Brain (organoid and tissue), 16 donors: ENCODE measurements at places on chromosomes 2 and 18. TPM values are rescaled to one million over a fixed set of nuclear protein-coding genes. Genes with fewer than 3 reads are reported as not detected.

The SPATA3 gene
- polyA plus RNA-seq = not detected

The RIT2 gene
- 8.6 TPM for polyA plus RNA-seq

The PARD6G gene
- polyA plus RNA-seq = 7.0 TPM

The KYNU gene
- 0.15 TPM for polyA plus RNA-seq

The ALPG gene
- polyA plus RNA-seq = not detected

The SERTAD2 gene
- 3.1 TPM for polyA plus RNA-seq

The CCL20 gene
- polyA plus RNA-seq = not detected

The ZNF521 gene
- polyA plus RNA-seq = 2.1 TPM

The TRIM43 gene
- polyA plus RNA-seq = not detected

The CGREF1 gene
- 8.4 TPM for polyA plus RNA-seq

The PLEK gene
- polyA plus RNA-seq = 2.0 TPM

The GAREM1 gene
- 4.4 TPM for polyA plus RNA-seq

The ERICH2 gene
- polyA plus RNA-seq = 1.1 TPM
